ENCODE measurements at places on chromosomes 3 and 15. TPM values are rescaled to one million over a fixed set of nuclear protein-coding genes. Genes with fewer than 3 reads are reported as not detected.

DNA sequence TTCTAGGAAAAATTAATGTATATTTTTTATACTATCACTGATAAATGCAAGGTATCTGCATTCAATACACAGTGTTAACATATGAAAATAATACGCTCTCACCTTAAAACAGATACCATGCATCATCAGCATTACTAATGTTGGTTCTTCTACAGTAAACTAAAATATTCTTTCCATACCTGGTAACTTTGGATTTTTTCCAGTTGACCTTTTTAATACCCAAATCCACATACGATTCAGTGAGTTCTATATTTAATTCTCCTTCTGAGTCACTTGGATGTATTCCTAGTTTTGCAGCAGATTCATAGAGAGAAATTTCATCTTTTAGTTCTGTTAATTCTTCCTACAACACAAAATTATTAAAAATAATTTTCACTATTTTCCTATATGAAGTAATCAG is 29.9 kb downstream of the CEP152 start:
- no peak for DNase-seq

- no peak for DNase-seq
Observed at GRCh38 chr3:122366379-122366749, 16.7 kb downstream of the MIX23 start.

DNA sequence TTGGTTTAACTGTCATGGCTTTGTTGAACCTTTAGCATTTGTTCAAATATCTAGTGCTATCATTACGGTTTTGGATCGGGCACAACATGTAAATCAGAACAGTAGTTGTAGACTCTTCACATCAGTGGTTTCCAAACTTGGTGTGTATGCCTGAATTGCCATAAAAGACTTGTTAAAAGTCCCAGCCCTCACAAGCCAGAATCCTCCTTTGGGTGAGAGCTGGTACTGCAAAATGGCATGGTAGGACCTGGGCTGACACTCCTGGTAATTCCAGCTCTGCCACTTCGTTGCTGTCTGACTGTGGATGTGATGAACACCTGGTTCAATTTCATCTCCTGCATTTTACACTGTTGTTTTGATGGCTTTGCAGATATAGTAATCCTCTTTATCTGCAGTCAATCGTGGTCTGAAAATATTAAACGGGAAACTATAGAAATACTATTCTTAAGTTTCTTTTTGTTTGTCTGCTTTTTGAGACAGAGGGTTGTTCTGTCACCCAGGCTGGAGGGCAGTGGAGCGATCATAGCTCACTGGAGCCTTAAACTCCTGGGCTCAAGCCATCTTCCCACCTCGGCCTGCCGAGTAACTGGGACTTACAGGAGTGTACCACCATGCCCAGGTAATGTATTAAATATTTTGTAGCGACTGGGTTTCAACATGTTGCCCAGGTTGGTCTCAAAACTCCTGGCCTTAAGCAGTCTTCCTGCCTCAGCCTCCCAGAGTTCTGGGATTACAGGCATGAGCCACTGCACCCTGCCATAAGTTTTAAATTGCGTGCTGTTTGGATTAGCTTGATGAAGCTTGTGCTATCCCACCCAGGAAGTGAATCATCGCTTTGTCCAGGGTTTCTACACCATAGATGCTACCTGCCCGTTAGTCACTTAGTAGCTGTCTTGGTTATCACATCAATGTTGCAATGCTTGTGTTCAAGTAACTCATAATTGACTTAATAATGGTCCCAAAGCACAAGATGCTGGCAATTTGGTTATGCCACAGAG is 61.6 kb downstream of the RAB7A start:
- DNase-seq, result peak; percentile 44

DNA sequence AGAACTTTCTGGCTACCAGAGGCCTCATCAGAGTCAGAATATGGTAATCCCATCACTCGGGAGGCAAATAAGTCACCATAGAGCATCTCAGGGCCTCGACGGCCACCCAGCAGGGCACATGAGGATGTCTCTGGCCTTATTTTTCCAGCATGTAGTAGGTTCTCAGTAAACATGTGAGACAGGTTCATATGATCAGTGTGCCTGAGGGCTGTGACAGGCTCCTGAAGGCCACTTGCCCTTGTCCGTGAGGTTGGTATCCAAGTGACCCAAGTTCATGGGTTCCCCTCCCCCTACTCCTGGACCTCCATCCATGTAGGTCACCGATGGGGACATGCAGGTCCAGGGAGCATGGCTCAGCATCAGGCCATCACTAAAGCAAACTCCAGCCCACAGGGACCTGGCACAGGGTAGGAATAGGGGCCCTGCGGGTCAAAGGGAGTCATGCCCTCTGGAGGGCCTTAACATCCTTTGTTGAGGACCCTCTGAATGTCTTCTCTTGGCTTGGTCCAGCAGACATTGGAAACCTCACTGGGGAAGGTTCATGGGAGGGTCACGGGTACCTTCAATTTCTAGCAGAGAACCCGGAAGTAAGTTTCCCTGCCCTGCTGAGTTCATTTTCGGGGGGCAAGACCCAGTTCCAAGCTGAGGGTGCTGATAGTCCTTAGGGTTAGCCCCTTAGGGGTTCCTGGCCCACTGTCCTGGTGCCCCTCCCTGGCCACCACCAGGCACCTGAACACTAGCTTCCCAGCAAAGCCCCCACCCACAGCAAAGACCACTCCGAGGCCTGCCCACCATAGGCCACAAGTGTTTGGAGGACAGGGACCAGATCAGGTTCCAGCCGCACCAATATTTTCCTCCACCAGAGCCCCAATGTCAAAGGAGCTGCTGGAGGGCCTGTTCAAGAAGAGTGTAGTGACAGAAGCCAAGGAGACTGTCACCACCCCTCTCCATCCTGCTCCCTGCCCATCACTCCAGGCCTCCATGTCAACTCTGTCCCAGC is 61.1 kb downstream of the ZNF445 start:
- no peak for DNase-seq

GRCh38 chr3:43183456-43183855 is 77.6 kb upstream of the POMGNT2 start:
- no peak for DNase-seq

DNA sequence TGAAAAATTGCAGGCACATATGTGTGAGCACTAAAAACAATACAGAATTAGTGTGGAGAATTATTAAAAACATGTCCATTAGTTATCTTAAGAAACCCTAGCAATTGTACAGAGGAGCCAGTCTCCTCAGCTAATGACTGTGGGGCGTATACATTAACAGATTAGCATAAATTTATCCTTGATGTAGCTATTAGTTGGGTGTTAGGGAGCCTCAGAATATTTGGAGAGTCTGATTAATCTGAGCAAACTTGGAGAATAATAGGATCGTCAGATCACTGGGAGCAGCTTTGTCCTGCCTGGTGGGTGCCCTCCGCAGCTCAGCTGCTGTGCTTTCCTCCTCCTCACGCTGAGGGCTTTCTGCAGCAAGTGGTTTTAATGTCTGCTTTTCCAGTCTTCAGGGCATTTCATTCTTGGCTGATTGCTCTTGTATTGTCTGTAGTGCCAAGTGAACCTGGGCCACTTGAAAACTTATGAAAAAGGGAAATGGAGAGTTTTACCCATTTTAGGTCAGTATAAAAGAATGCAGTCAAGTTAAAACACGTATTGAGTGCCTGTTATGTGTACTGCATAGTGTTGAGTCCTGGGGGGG is 417.4 kb upstream of the SEMA6D start:
- no peak for DNase-seq

- DNase-seq, result no peak
Observed at GRCh38 chr3:189317911-189318310, 146.1 kb downstream of the TPRG1 start.

GRCh38 chr15:43492266-43492665 is 690 bp downstream of the TP53BP1 start:
- no peak for DNase-seq

DNA sequence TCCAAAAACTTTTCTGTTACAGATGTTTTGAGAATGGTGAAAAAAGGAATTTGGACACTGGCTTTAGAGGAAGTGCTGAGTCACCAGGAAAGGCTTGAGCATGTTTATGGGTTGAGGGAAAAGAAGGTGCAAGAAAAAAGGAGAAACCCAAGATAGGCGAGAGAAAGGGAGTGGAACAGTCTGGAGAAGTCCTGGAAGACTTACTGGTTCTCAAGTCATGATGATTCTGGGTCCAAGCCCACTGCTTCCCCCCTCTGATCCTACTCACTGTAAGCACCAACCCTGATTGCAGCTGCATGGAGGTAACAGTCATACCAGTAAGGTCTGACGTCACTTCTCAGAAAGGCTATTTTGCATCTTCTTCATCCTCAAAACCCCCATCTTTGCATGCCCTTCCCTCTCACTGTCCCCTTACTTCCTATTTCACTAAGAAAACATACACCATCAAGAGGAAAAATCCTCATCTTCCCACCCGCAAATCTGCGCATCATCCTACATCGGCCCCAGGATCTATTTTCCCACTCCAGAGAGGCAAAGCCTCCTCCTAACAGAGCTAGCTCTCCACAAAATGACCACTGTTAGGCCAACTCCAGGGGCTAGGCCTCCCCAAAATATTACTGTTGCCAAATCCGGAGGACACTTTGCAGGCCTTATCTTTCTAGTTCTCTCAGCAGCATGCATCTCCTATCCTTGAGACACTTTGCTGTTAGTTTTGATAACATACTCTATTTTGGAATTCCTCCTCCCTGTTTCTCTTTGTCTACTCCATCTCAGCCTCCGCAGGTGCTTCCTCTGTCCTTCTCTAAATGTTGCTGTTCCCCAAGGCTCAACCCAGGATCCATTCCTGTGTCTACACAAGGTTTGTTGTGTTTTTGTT is 3.2 kb upstream of the ATP13A3 start:
- DNase-seq, result no peak

DNA sequence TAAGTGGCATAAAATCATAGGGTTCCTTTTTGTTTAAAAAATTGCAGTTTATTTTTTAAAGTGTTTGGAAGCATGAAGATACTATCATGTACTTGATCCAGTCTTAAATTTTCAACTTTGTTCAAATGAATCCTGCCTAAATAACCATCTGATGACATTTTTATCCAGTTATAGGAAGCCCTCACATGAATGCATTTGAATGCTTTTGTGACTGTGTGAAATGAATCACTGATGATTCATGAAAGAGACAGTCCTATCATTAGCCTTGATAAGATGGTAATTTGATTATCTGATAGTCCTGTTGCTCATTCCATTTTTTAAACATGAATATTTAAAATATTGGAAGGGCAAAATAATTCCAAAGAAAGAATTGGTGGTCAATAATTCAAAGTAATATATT is 401.9 kb upstream of the ROBO2 start:
- no peak for DNase-seq

- DNase-seq, result no peak
Observed at GRCh38 chr3:168003911-168004310, 91.8 kb downstream of the GOLIM4 start.

DNA sequence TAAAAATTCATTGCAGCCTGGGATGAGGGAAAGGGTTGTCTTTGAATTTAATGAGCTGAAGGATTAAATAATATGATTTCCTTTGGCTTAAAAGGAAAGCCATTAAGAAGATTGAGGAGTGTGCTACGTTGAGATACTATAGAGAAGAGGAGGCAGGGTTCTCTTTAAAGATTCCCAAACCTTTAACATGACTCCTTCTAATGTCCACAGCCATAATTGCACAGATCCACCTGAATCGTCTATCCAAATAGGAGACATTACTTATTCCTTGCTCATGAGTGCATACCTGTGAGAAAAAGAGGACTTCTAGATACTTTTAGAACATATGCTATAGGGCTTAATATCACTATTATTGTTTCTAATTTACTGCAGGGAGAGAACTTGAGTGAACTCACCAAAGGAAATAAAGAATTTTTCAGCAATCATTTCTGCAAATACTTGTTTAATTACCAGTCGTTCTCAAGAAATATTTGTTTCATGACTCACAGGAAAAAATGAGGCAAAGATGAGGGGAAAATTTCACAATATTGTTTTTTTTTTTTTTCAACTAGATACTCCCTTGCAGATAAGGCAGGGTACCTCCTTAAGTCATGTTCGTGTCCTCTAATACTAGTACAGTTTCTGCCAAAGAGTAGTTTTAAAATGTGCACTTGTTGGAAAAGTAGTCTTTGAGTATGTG is 8.9 kb upstream of the SUCNR1 start:
- DNase-seq, result no peak

DNA sequence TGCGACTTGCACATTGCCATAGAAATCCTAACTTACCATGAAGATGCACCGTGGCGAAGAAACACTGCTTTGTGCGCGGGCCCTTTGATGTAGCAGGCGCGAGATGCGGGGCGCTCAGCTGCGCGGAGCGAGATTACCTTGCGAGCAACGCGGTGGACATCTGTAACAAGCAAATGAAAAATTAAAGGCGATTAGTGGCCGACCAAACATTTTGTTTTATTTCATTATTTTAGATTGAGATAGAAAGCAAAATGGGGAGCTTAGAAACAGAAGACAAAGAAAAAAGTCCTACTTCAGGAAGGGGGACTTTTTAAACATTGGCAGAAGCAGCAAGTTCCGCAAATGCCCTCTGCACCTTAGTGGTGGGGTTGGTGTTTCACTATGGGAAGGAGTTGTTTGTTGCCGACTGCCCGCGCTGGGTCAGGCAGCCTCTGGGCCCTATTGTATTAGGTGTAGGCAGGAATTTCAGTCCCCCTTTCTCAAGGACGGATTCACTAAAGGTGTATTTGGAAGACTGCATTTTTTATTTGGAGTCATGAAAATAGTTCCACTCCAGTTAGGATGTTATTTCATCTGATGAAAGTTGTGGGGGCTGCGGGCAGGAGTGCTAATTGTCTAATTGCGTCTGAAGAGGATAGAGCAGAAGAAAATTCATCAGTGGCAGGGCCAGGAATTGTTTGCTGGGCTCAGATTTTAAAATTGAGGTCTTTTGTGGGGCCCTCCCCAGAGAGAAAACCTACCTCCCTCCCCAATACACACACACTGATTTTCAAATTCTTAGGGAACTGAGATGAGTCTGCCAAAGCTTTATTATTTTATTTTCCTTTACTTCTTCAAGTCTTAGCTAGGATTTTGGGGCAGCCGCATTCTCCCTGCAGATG is 17.4 kb downstream of the ZIC4 start:
- DNase-seq, result no peak

GRCh38 chr3:53748512-53749271 is 97.5 kb downstream of the CHDH start:
- no peak for DNase-seq

- DNase-seq, result no peak
Observed at GRCh38 chr3:107496855-107497254, 25.9 kb upstream of the BBX start.

- DNase-seq, result no peak
Observed at GRCh38 chr3:110881069-110881468, 190.5 kb upstream of the NECTIN3 start.

GRCh38 chr3:148077318-148077923 is 620.3 kb upstream of the AGTR1 start:
- DNase-seq, result no peak

- peak; percentile 45 for DNase-seq
Observed at GRCh38 chr3:123344175-123344906, 104.5 kb downstream of the ADCY5 start.

GRCh38 chr3:141150081-141150830 is 81.4 kb upstream of the PXYLP1 start:
- DNase-seq, result no peak

- no peak for DNase-seq
Observed at GRCh38 chr15:71562251-71562650, 248.1 kb upstream of the NR2E3 start.

The FGF12 gene
- not detected for total RNA-seq

The CDHR4 gene
- not detected for total RNA-seq

The GUCA1C gene
- total RNA-seq, result not detected

The UROC1 gene
- not detected for total RNA-seq

The DGKG gene
- 0.58 TPM for total RNA-seq

Measured in activated CD4-positive, alpha-beta memory T cell treated with anti-CD3 and anti-CD28 coated beads, Interleukin-2, amount 10 ng/mL, durations not matched to agents 7 days and 5 days (primary cell).